ENCODE measurements at places on chromosomes 12 and 14.

GRCh38 chr12:132162508-132163031, 18.3 kb downstream of the NOC4L start:
- no peak for DNase-seq

DNA sequence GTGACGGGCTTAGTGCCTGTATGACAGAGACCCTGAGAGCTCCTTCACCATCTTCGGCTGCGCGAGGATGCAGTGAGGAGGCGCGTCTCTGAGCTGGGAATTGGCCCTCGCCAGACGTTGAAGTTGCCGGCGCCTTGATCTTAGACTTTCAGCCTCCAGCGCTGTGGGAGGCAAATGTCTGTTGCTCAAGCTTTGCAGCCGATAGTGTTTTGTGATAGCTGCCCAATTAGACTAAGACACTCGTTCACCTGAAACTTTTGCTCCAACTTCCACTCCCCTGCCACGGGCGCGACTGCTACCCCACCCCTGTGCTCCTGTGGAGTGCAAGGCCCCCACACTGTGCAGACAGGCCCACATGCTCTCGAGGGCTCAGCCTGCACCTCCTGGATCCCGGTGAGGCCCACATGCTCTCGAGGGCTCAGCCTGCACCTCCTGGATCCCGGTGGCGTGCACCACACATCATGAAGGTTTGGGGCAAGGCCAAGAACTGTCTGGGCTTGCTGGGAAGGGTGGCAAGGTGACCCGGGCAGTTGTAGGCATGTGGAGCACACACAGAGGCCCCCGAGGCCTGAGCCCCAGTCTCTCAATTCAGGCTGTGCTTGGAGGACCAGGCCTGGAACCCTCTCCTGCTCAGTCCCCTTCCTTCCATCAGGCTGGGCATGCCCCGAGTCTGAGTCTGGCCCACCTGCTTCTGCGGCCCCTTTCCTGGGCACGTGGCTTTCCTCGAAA, 324.6 kb downstream of the TMEM121 start:
- no peak for DNase-seq

GRCh38 chr12:68489273-68489672, 121.4 kb upstream of the RAP1B start:
- DNase-seq, result no peak

DNA sequence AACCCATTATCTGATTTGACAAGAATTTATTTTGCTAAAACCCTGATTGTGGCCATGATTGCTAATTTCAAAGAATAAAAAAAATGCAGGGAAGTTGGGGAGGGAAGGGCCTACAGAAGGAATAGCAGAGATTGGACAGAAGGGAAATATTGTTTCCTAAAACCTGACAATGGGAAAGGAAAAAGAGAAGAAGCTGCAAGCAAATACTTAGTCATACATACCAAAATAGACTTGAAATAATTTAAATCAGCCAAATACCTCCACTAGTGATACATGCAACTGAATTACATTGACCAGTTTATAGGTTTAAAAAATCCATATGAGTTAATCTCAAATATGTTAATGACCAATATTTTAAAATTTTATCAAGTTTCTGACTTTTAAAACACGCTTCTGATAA, 75.1 kb downstream of the PELI2 start:
- DNase-seq, result no peak

Data from CD4-positive, alpha-beta T cell treated with Interleukin-15 for 4 hours (primary cell).